ENCODE measurements at places on chromosomes 5 and 9.
A peak's percentile ranks its signal among the peaks of the same experiment; 100 is the strongest.

DNA sequence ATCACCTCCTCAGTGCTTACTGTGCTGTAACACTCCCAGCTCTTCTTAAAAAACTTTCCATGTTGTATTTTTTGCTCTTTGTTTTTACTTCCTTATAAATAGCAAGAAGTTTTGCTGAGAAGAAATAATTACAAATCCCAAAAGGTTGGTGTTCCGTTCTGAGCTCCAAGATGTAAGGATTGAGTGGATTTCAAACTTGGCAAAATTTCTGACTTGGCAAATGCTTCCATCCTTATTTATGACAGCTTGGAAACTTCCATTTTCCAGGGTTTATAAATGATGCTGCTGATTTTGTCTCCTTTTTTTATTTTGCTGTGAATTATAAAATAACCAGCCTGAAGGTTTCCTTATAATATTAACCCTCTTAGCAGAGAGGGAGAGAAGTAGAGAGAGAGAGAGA lies 151.9 kb downstream of the NTRK2 start:
- no peak for DNase-seq

DNA sequence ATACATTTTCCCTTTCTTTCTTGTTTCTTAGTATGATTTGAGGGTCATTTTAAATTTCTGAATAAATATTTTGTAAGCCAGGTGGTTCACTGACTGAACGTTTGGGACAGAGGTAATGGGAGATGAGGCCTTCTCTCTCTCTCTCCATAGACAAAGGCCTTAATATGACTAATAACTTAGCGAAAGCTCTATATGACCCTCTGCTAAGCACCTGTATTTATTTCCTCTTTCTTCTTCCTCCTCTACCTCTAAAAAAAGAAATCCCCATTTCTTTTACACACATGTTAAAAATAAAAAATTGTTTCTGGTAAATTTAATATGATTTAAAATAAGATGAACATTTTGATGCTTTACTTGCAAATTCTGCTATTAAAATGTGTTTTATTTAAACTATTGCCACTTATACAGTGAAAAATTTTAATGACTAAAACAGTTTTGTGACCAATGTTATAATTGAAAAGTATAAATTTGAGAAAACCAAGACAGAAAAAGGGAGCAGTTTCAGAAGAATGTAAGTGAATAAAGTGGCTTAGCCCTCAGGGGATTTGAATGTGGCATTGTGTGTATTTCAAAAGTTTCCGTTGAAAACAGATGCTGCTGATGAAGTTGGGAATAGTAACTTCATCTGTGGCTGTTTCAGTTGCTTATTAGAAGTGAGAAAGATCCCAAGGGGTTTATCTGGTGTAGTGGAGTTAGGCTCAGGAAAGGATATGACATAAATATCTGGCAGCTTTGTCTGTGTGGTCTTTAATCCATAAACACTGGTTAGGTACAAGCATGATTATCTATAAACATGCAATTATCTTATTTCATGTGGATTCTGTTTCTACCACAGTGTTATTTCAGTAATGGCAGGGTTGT lies 128.6 kb upstream of the GRHPR start:
- peak; percentile 27 for DNase-seq

- no peak for DNase-seq
Observed at GRCh38 chr5:14458414-14458813, 123.2 kb upstream of the OTULINL start.

GRCh38 chr5:32233696-32234447 lies 59.8 kb upstream of the GOLPH3 start:
- no peak for DNase-seq

DNA sequence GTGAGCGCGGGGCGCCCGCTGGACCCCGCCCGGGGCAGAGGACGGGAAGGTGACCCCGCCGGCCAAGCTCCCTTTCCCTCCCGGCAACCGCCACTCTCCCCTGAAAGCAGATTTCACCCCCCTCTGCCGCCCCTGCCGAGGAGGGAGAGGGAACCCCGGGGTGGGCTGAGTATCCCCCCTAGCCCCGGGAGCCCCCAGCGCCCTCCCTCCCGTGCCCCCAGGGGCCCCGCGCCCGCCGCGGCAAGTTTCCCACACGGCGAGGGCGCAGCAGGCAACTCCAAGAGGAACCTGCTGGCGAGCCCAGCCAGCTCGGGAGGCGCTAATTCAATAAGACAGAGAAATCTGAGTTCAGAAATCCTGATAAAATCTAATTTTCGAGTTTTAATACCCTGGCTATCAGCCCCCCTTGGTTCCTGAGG lies 1.6 kb downstream of the NTNG2 start:
- no peak for DNase-seq

GRCh38 chr5:144522698-144523097 lies 352.0 kb downstream of the KCTD16 start:
- no peak for DNase-seq

GRCh38 chr9:119701651-119702050 lies 332.4 kb upstream of the BRINP1 start:
- no peak for DNase-seq

- DNase-seq: no peak
Observed at GRCh38 chr5:168931638-168932345, 352.6 kb upstream of the PANK3 start.

GRCh38 chr5:179812135-179812825 lies 5.6 kb upstream of the MGAT4B start:
- DNase-seq: no peak

GRCh38 chr9:116088396-116088795 lies 65.2 kb upstream of the PAPPA start:
- DNase-seq: no peak

DNA sequence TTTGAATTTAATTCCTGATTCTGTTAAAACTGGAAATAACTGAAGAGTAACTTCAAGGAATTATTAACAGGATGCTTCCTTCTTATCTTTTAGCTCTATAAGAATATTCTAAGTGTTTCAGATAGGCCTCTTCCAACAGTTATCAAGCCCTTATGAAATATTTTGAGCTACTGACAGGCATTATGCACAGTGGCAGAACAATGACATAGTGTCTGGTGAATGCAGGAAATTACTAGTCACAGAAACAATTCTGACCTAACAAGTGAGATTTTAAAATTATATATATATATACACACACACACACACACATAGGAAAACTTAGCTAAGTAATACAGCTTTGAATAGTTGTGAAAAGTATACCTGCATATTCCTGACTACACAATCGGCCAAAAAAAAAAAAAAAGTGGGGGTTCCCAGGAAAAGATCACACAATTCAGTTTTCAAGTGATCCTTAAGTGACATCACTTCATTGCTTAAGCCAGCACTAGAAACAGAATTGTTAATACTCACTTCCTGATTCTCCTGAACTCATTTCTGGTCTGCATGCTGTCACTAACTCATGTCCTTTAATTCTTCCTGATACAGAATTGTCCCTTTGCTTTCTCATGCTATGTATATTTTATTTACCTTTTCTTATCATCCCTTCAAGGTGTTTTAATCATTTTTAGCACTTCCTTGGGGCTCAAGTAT lies 77.3 kb downstream of the SLC25A46 start:
- DNase-seq: no peak
